ENCODE measurements at places on chromosomes 3 and 15.

GRCh38 chr15:71357321-71357732, 242.1 kb downstream of the THSD4 start:
- no peak for DNase-seq

- no peak for DNase-seq
Measured at GRCh38 chr15:28912422-28912821, 26.6 kb downstream of the APBA2 start.

DNA sequence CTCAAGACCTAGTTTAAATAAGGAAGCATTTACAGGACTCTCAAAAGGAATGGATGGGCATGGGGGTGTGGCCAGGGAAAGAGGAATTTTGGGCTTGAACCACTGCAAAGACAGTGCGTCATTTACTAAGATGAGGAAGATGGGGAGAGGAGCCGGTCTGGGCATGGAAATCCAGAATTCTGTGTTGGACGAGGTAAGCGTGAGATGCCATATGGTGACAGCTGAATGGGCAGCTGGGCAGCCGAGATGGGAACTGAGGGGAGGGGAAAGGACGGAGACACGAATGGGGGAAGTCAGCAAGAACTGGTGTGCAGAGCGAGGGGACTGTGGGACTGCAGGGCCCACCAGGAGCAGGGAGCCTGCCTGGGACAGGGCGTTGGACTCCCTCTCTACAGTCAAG, 24.2 kb downstream of the TMEM44 start:
- DNase-seq, result no peak

DNA sequence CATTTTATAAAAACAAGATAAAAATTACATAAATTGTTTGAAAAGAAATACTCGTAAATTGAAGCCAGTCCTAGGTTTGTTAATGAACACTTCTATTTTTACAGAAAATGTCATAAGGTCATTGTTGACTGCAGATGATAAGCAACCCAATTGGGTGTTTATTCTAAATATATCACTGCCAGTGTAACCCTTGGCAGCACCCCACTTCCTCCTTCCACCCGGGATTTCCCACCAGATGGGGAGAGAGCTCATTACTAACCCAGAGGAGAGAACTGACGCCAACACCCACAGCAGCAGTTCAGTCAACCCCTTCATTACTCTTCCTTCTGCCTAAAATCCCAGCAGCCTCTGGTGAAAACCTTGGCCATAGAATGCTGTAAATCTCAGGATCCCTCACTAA, 307.6 kb downstream of the GAP43 start:
- DNase-seq, result no peak

GRCh38 chr3:14126017-14126886, 1.4 kb downstream of the TMEM43 start:
- DNase-seq, result no peak

DNA sequence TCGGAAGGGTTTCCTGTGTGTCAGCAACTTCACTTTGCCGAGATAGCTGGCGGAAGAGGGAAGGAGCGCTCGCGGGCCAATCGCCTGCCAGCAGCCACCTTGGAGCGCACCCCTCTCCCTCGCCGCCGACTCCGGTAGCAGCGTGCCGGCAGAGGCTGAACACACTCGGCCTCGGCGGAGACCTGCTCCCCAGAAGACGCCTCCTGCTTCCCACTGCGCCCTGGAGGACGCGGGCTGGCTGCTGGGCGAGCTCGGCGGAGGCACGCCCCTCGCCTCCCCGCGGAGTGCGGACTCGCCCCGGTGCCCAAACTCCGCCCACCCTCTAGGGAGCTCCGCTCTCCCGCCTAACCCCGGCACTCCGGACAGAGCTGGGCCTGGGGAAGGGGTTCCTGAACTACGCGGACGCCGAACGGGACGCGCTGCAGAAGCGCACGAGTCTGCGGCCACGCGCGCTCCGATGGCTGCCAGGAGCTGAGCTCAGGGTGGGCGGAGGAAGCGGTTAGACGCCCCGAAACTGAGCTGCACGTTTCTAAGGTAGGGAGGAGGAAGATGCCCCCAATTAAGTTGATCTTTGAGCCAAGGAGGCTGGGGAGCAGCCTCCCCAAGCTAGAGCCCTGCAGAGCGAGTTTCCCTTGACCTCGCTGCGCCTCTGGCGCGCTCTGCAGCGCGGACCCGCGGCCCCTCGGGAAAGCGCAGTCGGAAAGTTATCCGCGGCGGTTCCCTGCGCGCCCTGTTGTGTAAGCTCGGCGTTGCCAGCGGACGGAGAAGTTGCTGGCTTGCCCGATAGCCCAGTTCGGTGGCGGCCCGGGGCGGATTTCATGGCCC, at the start of gene P2RY1:
Gene P2RY1, plus strand, starts transcription at position 356 of the 825 bp plus-strand sequence. CDS start 652 bp downstream, outside the sequence.
- DNase-seq, result no peak

- no peak for DNase-seq
Measured at GRCh38 chr3:150544041-150544440, 2.3 kb downstream of the SERP1 start.

DNA sequence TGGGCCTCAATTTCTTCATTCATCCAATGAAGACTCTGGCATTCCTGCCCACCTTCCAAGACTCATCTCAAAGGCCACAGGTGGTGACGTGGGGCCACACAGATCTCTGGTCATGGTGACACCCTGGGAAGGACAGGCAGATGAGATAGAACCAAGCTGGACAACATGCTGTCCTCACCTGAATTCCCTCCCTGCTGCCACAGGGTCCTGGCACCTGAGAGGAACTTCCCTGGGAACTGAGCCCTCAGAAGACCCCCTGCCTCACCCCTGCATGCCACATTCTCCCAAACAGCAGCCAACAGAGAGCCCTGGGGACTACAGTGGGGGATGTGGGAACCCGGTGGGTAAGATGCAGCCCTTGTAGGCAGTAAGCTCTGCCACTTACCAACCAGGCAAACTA, 10.7 kb downstream of the KLF15 start:
- DNase-seq, result no peak

GRCh38 chr3:3160826-3161225, 18.7 kb downstream of the CRBN start:
- DNase-seq, result no peak

- no peak for DNase-seq
Measured at GRCh38 chr15:78090422-78091063, 1.8 kb upstream of the SH2D7 start.

- no peak for DNase-seq
Measured at GRCh38 chr3:35549690-35550089, 89.6 kb upstream of the ARPP21 start.

DNA sequence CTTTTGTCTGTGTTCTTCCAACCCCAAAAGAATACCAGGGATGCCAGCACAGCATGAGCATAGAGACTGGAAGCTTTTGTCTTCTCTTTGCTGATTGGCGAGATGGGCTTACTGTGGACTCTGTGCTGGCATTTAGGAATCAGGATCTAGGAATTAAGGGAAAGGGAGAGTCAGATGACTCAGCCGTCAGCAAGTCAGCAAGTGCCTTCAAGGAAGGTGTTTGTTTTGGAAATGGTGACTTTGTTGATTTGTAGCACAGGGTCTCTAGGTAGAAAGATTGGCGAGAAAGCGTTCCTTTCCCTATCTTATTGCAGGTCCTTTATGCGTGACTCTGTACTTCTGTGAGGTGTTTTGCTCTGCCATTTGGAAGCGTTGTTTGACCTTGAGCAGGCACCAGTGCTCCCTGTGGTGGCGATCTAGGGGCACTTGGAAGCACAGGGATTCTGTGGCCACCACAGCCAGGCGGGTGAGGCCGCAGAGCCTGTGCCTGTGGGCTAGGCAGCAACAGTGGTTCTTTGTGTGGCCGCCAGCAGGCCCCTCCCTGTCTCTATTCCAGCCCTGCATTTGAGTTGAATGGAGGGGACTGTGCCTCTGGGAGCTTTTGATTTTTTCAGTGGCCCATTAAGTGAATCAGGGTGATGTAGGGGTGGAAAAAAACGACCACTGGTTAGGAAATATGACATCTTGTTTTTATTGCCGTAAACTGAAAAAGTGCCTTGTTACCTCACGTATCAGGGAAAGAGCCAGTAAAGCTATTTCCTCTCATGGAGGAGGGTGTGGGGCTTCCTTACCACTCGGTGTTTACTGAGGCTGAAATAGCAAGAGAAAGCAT, 19.0 kb downstream of the FAN1 start:
- DNase-seq, result no peak

GRCh38 chr3:32562640-32563039, 8.0 kb downstream of the DYNC1LI1 start:
- no peak for DNase-seq

DNA sequence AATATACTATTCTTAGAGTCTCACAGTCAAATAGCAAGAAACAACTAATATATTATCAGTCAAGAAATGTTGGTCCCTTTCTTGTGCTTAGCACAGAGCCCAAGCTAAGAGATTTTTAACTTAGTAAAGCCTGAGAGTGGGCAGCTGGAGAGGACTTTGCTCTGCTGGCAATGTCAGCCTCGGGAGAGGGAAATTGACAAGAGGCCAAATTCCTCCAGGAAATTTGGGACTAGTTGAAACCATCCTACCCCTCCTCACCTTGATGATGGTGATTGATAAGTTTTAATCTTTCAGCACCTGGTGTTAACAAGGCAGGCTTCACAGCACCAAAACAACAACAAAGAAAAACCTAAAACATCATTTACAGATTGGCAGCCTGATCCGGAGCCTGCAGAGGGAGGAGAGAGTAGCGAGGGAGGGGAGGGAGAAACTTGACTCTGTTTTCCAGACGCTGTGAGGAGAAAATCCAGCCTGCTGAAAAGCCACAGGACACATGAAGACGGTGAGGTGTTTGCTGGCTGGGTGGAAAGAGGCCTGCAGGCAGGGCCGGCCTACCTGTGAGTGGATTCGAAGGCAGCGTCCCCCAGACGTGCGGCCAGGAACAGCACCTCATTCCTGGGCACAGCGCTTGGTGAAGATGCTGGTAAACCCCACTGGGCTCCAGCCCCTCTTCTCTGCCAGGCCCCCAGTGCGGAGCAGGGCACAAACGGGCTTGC, 150.9 kb downstream of the LRRC28 start:
- DNase-seq, result no peak

DNA sequence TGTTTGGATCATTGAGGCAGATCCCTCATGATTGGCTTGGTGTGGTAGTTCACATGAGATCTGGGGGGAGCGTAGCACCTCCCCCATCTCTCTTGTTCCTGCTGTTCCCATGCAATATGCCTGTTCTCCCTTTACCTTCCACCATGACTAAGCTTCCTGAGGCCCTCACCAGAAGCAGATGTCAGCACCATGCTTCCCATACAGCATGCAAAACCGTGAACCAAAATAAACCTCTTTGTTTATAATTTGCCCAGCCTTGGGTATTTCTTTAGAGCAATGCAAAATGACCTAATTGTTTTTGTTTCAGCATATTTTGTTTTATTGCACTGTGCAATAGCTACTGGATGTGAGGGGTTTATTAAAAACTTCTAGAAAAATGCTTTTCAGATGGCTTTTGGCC, 56.6 kb upstream of the CHST2 start:
- DNase-seq, result no peak

- no peak for DNase-seq
Measured at GRCh38 chr3:126433105-126433430, 38.4 kb downstream of the CFAP100 start.

DNA sequence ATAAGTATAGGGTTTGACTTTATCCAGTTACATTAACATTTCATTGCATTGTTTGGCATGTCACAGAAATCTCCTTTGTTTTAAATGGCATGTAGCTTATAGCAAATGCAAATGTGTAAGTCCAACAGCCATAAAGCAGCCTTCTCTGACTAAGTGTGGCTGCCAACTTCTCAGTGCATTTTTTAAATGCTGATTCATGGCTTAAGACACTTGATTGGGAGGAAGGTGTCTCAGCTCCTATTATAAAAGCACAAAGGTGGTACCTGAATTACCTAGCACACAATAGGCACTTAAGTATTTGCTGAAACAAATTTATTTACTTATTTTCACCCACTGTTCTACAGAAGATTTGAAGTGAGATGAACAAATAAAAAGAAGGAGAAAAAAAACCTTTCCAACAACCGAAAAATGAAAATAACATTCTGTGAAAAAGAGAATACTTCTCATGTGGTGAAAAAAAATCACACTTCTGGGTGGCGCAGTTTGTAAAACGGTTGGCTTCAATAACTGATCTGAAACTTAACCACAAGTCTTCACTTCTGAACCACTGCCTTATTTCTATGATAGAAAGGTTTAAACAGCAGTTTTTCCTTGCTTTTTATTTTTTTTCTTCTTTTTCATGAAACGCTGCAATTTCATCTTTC, 105.5 kb upstream of the ICE2 start:
- DNase-seq, result no peak

DNA sequence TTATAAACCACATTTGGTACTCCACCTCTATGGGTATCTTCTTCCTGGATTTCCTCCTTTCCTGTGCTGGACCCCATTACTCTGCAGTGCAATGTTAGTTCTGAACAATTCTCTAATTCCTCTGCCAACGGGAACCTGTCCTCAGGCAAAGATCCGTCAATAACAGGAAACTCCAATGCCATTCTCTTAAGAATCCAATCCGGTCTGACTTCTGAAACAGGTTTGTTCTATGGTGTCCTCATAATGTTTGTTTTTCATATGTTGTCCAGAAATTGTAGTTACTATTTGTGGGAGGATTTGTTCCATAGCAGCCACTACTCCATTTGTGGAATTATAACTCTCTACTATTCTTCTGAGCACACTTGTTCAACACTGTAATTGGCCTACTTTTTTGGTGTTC, 112.7 kb downstream of the TBL1XR1 start:
- DNase-seq, result peak; percentile 51

GRCh38 chr15:96540283-96540682, 209.8 kb downstream of the NR2F2 start:
- DNase-seq, result no peak

DNA sequence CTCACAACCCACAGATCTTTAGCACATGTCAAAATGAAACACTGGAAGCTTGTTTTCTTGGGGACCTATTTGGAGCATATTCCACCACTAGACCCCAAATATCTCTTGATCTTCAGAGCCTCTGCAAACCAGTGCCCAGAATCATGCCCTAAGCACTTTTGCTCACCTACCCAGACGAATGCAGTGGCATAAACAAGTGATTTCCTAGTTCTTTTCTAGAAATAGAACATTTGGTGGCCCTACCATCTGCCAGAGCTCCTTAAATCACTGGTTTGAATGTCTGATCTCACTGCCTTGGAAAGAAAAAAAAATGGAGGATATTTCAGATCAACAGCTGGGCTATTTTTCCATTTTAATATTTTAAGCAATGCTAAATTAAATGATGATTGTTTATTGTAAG, 5.3 kb downstream of the ZIC4 start:
- no peak for DNase-seq

GRCh38 chr3:120162400-120162799, 68.2 kb upstream of the GSK3B start:
- no peak for DNase-seq

DNA sequence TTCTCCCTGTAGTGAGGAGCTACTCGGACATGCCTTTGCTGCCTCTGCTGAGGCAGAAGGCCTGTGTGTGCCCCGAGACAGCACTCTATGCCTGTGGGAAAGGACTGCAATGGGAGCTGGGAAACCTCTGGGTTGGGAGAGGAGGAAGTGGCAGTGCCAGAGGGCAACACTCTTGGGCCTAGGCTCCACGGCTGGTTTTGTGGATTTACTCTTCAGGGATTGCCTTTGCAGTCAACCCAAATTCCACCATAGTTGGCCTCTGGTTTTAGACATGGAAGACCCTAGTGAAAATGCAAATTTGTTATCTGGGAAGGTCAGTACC, 46.8 kb downstream of the ITGA11 start:
- no peak for DNase-seq

GRCh38 chr3:178267158-178267844, 268.9 kb upstream of the KCNMB2 start:
- DNase-seq, result no peak
